ENCODE measurements at places on chromosomes 1 and 21. TPM values are rescaled to one million over a fixed set of nuclear protein-coding genes. Genes with fewer than 3 reads are reported as not detected.

NUF2 gene
- 0.37 TPM for polyA plus RNA-seq

- DNase-seq: peak; percentile 41
Observed at GRCh38 chr1:13700521-13701270, 708 bp downstream of the PRDM2 start.

DNA sequence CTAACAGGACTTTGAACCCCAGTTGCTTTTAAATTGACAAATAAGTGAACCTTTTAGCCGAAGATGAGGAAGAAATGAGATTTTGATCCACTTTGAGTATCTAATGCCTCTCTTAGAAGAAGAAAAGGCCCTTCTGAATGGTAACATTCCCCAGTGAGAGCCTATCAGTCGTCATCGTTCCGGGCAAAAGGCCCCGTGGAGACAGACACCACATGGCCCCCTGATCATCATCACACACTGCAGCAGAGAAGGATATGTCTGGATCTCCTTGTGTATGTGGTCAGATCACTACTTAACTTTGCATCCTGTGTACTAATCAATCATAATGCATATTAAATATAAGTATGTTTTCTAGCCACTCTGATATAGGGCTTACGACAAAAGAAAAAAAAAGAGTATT is 87.3 kb upstream of the SMYD2 start:
- no peak for DNase-seq

DNA sequence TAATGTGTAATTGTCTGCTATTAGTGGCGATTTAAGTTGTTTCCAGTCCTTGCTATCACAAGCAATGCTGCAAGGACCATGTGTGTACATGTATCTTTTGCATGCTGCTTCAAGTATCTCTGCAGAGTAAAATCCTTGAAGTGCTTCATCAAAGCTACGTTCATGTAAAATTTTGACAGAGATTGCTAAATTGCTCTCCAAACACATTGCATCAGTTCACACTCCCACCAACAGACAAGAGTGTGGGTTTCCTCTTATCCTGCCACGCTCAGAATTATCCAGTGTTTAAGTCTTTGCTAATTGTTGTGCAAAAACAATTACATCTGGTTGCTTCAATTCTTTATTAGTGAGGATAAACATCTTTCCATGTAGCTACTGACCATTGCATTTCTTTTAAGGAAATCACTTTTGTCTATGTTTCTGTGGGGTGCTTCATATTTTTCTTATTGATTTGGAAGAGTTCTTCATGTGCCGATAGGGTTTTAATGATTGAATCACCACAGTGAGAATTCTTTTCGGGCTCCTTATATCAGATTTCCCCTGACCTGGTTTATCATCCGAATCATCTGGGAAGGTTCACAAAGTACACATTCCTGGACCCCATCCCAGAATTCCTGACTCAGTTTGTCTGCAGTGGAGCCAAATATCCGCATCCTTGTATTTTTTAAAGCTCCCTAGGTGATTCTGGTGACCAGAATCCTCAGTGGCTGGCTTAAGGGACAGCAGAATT is 56.3 kb upstream of the GALNT2 start:
- DNase-seq: no peak

C2CD2 gene
- 5.2 TPM for polyA plus RNA-seq

- no peak for DNase-seq
Observed at GRCh38 chr1:79587229-79587628, 580.7 kb upstream of the ADGRL4 start.
